ENCODE measurements at places on chromosomes 1 and 21. TPM values are rescaled to one million over a fixed set of nuclear protein-coding genes. Genes with fewer than 3 reads are reported as not detected.

DNA sequence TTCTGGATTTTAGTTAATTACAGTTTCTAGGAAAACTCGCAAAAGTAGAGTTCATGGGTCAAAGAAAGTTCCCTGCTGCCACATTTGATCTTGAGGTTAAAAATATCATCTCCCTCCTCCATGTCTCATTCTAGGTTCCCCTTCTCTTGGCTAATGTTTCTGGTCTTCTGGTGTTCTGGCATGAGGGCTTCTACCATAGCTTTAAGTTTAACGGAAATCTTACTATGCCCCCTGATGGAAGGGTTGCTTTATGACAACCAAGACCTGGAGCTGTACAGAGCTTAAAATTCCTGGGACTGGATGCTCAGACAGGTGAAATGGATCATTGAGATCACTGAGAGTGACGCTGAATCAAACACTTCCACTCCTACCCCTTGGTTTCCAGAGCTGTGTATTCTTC, 1881.7 kb downstream of the MRPL39 start:
- no peaks in the 10 kb centered on the region for H3K27me3 ChIP-seq
- H3K27ac ChIP-seq: no peak overlapping the region

DNA sequence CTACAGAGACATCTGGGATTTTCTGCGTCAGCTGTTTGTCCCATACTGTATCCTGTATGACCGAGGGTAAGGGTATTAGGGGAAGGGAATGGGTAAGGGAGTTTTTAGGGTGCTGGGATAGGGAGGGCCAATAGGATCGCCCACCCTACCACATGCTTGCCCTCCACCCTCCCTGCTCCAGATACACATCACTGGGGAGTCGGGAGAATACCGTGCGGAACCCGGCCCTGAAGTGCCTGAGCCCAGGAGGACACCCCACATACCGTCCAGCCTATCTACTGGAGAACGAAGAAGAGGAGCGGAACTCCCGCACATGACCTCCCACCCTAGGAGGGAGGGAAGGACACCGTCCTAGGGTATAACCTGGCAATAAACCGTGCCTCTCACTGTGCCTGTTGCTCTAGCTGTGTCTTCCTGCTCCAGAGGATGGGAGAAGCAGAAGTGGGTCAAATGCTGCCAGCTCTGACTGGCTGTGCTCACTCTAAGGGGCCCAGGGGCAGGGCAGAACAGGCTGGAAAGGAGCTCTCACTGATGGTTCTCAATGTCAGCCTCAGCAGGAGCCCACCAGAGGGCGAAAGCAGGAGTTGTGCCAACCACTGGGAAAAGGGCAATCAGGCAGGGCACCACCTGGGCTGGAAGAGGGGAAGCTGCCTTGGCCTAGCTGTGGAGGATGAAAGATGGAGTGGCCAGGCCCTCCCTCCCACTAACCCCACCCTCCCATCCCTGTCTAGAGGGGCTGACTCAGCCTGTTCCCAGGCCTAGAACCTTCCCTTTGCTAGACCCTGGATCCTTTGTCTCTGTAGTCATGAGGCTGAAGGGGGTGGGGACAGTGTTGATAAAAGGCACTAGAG, 440 bp upstream of the LENEP start:
- no peak for DNase-seq
- peak overlapping the region; percentile 14 for H3K27ac ChIP-seq
- no peaks in the 10 kb centered on the region for H3K27me3 ChIP-seq
- no peak overlapping the region for H3K4me3 ChIP-seq
- peaks cover 3% of the 10 kb centered on the region for H3K4me1 ChIP-seq

DNA sequence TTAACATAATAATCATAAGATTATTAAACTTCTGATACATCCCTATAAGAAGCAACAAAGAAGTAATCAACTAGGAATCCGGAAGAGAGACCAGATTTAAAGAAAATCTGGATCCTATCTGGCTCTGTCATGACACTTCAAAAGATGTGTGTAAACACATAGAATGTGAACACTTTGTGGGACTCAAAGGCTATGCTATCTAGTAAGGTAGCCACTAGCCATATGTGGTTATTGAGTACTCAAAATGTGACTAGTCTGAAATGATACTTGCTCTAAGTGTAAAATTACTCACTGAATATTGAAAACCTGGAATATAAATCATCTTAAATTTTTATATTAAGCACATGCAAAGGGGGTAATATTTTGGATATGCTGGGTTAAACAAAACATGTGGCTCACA, 8.7 kb downstream of the FUBP1 start:
- no peaks in the 10 kb centered on the region for H3K27me3 ChIP-seq
- no peak overlapping the region for H3K27ac ChIP-seq
- H3K4me3 ChIP-seq: no peak overlapping the region
- no peaks in the 10 kb centered on the region for H3K4me1 ChIP-seq

GRCh38 chr21:20968391-20968790, 29.8 kb upstream of the NCAM2 start:
- H3K27me3 ChIP-seq: no peaks in the 10 kb centered on the region
- no peak overlapping the region for H3K27ac ChIP-seq
- no peaks in the 10 kb centered on the region for H3K36me3 ChIP-seq

GRCh38 chr1:240917976-240918375, 306.0 kb upstream of the GREM2 start:
- no peaks in the 10 kb centered on the region for H3K36me3 ChIP-seq
- no peak overlapping the region for H3K4me3 ChIP-seq
- peaks cover under 1% of the 10 kb centered on the region for H3K4me1 ChIP-seq
- no peak overlapping the region for H3K27ac ChIP-seq
- no peak for DNase-seq

DNA sequence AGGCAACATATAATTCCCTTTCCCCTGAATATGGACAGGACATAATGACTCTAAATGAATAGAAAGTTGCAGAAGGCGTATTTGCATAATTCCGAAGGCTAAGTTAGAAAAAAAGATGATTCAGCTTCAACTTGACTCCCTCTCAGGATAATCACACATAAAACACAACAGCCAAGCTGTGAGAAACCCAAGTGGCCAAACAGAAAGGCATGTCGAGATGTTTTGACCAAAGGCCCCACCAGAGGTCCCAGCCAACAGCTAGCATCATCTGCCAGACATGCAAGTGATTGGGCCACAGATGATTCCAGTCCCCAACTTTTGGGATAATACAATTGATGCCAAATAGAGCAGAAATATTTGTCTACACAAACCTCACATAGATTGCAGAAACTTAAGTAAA, 444.9 kb downstream of the LTN1 start:
- no peaks in the 10 kb centered on the region for H3K27me3 ChIP-seq
- H3K4me1 ChIP-seq: no peaks in the 10 kb centered on the region
- H3K27ac ChIP-seq: no peak overlapping the region
- no peaks in the 10 kb centered on the region for H3K36me3 ChIP-seq
- no peak overlapping the region for H3K4me3 ChIP-seq

DNA sequence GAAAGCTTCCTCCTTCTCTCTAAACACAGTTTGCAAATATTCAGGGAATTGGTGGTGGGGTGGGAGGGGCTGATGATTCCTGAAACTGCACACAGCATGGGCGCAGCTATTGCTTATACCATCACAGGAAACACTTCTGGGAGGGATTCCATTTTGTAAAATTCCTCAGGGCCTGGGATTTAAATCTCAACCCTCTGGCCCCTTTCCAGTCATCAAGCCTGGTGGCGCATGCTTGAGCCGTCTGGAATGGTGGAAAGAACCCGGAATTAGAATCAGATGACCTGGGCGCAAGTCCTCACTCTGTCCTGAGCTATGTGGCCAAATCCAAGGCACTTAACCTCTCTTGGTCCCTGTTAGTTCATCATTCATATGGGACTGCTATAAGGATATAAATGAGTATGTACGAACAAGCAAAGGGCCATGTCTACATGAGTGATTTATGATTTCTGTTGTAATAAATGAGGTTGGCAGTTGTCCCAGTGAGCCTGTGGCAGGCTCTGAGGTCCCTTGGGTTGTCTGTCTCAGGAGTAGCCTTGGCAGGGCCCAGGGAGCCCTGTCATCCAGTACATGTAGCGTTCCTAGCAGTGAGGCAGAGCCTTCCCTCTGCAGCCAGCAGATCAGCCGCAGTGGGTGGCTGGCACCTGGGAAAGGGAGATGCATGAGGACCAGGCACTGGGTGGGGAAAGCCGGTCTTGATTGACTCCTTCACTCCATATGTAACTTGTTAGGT, 72.0 kb downstream of the MAN1C1 start:
- H3K27ac ChIP-seq: peak overlapping the region; percentile 17
- H3K36me3 ChIP-seq: no peaks in the 10 kb centered on the region
- H3K4me1 ChIP-seq: peaks cover 12% of the 10 kb centered on the region
- peak; percentile 59 for DNase-seq
- no peak overlapping the region for H3K4me3 ChIP-seq

DNA sequence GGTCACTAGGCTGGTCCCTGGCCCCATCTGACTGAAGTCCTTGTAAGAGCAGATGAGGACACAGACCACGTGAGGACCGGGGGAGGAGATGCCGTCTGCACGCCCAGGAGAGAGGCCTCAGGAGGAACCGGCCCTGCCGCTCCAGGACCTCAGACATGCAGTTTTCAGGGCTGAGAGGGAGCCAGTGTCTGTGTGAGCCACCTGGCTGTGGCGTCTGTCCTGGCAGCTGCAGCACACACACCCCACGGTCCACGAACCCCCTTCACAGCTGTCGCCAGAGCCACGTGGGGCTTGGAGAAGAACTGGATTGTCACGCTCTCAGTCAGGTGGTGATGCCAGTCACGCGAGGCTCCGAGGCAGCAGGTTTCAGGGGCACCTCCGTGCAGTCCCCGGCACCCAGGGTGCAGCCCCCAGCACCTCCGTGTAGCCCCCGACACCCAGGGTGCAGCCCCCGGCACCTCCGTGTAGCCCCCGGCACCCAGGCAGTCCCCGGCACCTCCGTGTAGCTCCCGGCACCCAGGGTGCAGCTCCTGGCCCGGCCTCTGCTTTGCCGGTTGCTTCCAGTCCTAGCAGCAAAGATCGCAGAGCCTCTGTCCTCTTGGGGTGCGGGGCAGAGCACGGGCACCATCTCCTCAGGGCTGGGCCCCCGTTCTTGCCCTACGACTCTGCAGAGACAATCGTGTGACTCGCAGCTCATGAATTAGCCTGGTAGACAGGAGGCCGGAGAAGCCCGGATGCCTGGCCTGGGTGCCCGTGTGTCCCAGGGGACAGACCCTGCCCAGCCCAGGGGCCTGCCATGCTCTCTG, 19.0 kb upstream of the SUMO3 start:
- no peaks in the 10 kb centered on the region for H3K36me3 ChIP-seq
- H3K4me3 ChIP-seq: no peak overlapping the region
- H3K27me3 ChIP-seq: no peaks in the 10 kb centered on the region
- no peak overlapping the region for H3K27ac ChIP-seq
- no peaks in the 10 kb centered on the region for H3K4me1 ChIP-seq
- no peak for DNase-seq

DNA sequence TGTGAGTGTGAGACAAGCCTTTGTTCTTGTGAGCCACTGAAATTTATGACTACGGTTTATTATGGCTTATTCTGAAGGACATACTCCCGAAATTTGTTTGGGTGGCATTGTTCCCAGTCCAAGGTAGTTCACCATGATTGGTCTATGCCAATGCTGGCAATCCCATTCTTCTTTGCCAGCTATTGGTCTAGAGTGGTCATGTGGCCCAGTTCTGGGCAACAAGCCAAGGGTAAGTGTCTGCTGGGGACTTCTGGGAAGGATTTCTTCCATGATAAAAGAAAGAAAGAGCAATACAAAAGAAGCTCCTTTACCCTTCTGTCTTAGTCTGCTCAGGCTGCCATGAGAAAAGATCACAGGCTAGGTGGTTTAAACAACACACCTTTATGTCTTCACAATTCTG, 201.6 kb downstream of the SLC35F3 start:
- no peak overlapping the region for H3K27ac ChIP-seq
- no peak overlapping the region for H3K4me3 ChIP-seq
- H3K27me3 ChIP-seq: no peaks in the 10 kb centered on the region

DNA sequence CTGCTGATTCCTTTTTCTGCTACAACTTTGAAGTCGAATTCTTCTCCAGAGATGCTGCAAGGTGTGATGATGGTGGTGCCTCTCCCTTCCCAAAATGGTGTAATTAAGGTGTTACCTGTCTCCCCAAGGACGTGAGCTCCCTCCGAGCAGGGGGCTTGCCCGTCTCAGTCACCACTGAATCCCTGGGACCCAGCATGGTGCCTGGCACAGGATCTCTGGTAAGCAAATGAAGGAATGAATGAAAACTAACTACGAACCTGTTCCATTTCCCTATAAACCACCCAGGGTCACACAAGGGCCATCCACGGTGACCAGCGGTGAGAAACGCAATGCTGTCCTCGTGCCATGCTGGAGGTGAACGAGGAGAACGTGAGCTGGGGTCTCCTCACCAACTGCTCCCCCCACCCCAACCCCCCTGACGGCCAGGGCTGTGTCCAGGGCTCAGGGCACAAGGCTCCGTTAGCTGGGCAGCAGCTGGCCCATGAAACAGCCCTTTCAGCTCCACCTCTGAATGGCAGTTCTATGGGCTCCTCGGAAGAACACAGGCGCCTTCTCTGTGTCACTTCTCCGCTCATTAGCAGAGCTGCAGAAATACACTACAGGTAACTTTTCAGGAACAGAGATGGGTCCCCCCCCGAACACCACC, 2.2 kb upstream of the MATN1 start:
- H3K36me3 ChIP-seq: peaks cover 9% of the 10 kb centered on the region
- H3K4me3 ChIP-seq: no peak overlapping the region
- H3K27ac ChIP-seq: no peak overlapping the region
- H3K4me1 ChIP-seq: peaks cover 3% of the 10 kb centered on the region
- no peaks in the 10 kb centered on the region for H3K27me3 ChIP-seq

DNA sequence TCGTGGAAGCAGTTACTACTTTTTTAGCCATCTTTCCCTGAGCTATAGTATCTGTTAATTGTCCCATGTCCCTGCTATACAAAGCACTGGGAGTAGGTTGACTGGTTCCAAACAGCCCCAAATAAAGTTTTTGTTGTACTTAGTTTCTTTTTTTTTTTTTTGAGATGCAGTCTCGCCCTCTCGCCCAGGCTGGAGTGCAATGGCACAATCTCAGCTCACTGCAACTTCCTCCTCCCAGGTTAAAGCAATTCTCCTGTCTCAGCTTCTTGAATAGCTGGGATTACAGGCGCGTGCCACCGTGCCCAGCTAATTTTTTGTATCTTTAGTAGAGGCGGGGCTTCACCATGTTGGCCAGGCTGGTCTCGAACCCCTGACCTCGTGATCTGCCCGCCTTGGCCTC, 3.3 kb downstream of the NCSTN start:
- DNase-seq: no peak
- H3K27ac ChIP-seq: no peak overlapping the region
- H3K4me1 ChIP-seq: peaks cover 12% of the 10 kb centered on the region
- H3K4me3 ChIP-seq: no peak overlapping the region

GRCh38 chr1:67672260-67672803, 12.7 kb upstream of the GADD45A start:
- no peak for DNase-seq
- no peaks in the 10 kb centered on the region for H3K36me3 ChIP-seq
- no peaks in the 10 kb centered on the region for H3K27me3 ChIP-seq
- peaks cover 16% of the 10 kb centered on the region for H3K4me1 ChIP-seq
- no peak overlapping the region for H3K4me3 ChIP-seq

C8B gene
- polyA plus RNA-seq: not detected

KCNA2 gene
- polyA plus RNA-seq: not detected

C1orf141 gene
- polyA plus RNA-seq: not detected

MXRA8 gene
- polyA plus RNA-seq: 2.5 TPM

TACSTD2 gene
- polyA plus RNA-seq: 0.02 TPM

CCDC27 gene
- polyA plus RNA-seq: not detected

RHCE gene
- 0.57 TPM for polyA plus RNA-seq

DNAJC8 gene
- polyA plus RNA-seq: 50.9 TPM

PADI2 gene
- 0.52 TPM for polyA plus RNA-seq

TMCO4 gene
- 3.5 TPM for polyA plus RNA-seq

PLA2G2D gene
- not detected for polyA plus RNA-seq
